Stimulated activated CD8-positive, alpha-beta memory T cell treated with anti-CD3 and anti-CD28 coated beads, Interleukin-4, amount 100 ng/mL, for 1 hour (primary cell): ENCODE measurements at places on chromosomes 1 and 21.

- DNase-seq = no peak
Observed at GRCh38 chr1:116765962-116766361, 11.7 kb downstream of the CD2 start.

DNA sequence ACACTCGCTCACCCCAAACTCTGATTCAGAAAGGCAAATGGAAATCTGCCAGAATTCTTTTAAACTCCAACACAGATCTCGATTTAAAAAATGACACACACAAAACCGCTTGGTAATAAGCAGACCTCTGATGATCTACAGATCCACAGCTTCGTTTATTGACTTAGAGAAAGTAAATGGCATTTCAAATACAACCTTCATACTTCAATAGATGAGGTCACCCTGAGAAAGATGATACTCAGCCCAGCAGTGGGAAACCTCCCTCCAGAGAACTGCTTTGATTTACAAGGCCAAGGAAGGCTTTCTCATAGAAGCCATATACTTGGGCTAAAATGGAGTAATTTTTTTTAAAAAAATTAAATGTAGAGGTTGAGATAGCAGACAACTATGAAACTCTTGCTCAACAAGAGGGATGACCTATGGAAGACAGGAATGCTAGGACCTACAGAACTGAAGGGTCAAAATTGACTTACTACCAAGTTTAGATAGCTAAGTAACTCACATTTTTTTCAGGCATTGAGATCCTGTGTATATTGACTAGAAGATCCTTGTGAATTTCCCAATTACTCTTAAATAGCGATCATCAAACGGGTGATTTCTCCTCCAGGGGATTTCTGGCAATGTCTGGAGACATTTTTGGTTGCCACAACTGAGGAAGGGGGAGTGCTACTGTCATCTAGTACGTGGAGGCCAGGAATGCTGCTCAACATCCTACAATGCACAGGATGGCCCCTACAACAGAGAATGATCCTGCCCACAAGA, 143.9 kb downstream of the CLIC6 start:
- DNase-seq = no peak

DNA sequence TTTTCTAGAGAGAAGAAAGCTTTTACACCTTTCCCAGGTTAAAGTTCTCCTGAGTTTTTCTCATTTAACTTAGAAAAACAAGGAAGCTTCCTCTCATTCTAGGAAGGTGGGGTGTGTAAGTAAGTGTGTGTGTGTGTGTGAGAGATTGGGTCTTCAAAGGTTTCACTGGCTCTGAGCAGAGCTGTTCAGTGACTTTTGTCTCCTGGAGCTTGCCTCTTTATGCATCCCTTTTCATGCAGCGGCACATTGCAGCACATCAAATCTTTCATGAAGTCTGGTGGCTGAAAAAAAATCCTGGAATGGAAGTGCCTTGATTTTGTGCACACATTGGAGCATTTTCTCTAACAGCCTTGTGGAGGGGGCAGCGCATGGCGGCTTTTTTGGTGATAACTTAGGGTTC, 3.4 kb downstream of the GPA33 start:
- no peak for DNase-seq

DNA sequence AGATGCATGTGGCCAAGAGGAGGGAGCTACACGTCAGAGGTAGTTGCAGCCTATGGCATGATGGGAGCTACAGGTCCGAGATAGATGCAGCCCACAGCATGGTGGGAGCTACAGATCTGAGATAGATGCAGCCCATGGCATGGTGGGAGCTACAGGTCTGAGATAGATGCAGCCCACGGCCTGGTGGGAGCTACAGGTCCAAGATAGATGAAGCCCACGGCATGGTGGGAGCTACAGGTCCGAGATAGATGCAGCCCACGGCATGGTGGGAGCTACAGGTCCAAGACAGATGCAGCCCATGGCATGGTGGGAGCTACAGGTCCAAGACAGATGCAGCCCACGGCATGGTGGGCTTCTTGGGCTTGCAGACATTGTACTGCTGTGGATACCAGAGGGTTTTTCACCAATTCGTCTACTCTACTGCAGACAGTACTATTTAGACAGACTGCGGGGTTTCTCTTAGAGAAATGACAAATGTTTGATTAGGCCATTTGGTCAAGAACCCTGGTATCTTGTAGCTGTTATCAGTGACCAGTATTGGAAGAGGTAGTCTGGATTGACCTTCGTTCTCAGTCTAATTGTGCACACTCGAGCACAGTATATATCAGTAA, 127.4 kb downstream of the DHRS3 start:
- DNase-seq = no peak

- DNase-seq = no peak
Observed at GRCh38 chr1:229947968-229948367, 119.1 kb upstream of the GALNT2 start.

GRCh38 chr1:150162582-150162861, 12.8 kb downstream of the PLEKHO1 start:
- no peak for DNase-seq

DNA sequence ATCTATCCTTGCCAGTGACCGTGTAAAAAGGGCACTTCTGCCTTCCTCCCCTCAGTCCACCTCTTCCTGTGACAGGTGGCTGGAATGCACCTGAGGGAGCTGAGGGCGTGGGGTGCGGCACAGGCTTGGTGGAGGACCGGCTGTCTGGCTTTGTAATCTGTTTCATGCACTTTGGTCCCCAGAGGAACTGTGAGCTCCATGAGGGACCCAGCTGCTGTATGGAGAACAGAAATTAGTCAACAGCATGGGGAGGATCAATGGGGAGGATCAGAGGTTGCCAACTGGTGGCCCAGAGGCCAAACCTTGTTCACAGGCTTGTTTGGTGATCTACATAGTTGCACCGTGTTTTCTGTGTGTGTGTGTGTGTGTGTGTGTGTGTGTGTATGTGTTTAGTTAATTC, 19.0 kb upstream of the LUZP1 start:
- no peak for DNase-seq

DNA sequence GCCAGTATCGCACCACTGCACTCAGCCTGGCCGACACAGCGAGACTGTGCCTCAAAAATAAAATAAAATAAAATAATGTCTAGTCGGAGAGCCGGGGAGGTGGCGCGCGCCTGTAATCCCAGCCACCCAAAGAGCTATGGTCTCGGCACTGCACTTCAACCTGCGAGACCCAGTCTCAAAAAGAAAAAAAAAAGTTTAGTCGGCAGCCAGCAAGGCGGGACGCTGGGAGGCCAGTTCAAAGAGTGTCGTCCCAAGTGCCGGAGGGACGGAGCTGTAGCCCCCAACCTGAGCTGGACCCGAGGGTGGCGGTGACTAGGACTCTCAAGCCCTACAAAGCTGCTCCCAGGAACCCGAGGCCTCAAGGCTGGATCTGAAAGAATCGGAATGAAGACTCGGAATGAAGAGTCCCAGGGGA, 632 bp upstream of the FALEC start:
- no peak for DNase-seq

- no peak for DNase-seq
Observed at GRCh38 chr1:8495928-8496401, 178.1 kb downstream of the SLC45A1 start.

DNA sequence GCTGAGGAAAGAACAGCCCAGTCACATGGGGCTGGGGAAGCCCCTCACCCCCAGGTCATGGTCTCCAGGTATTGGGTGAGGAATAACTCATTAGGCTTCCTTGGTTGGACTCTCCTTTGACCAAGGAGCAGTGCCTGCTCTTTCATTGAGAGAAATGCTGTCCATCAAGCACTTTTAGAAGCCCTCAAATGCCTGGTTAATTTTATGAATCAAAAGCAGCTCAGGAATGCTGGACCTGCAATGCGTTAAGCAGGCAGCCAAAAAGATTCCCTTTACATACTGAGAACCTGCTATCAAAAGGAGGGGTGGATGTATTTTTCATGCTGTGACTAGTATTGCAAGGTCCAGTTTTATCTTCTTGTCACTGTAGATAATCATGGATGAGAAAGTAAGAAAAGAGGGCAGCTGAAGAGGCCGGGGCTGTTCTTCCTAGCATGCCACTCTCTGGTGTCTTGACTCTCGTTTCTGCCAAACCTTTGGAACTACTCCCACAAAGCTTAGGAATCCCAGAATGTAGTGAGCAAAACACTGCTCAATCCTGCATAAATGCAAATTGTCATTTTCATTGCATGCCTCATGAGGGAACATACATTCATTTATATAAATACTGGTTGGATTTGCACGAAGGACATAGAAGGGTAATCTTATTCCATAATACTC, 2.1 kb upstream of the CD58 start:
- no peak for DNase-seq

GRCh38 chr21:43766734-43767497, 9.2 kb downstream of the CSTB start:
- no peak for DNase-seq

GRCh38 chr1:241608379-241609033, 31.7 kb downstream of the CHML start:
- DNase-seq = no peak

DNA sequence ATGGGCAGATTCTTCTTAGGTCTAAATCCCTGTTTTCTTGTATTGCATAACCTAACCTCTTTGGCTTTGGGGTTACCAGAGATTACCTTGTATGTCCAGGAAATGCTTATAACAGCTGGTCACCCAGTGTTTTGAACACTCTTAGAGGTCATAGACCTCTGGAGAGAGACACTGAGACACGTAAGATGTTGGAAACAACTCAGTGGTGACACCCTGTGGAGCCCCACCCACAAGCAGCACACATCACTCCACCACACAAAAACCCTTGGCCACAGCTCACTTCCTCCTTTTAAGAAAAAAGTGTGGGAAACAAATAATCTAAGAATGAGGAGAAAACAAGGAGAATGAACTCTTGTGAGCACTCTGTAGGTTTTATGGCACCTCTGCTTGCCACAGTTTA, 26.3 kb upstream of the CYP4B1 start:
- no peak for DNase-seq

DNA sequence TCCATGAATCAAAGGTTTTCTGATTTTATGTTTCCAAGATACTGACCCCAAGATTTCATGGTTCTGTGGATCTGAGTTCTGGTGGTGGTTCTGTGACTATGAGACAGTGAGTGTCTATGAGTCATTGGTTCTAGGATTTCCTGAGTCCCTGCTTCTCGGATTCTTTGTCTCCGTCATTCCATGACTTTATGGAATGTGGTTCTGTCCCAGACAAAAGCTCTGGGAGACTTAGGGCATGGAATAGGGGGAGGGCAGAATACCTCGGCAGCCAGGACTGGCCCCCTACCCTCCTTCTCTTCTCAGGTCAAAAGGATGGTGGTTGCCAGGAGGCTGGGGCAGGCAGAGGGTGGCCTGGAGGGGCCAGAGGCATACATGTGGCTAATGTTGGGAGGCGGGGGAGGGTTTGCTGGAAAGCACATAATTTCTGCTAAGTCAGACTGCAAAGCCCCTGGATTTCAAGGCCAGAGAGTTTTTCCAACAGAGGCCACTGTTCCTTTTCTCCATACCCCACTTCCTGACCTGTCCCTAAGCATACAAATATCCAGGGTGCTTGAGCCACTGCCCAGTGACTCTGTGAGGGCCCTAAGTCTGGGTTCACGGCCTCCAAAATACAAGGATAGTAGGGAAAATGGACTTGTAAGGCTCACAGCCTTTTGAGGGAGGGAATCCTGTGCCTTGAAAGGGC, 17.2 kb downstream of the CDCP2 start:
- no peak for DNase-seq

DNA sequence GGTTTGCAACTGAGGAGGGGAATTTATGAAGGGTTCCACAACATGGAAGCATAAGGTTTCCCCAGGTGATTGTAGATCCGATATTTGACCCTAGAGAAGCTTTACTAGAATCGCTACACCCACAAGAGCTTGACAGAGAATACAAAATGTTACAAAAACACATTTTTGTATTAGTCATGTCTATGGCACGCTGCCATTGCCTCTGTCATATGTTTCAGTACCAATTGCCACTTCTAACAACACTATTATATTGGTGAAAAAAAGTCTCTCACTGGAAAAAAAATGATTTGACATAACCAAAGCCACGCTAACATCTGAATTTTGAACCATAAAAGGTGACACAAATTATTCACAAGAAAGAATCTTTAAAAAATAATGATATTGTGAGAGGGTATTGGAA, 214.5 kb downstream of the KCNT2 start:
- no peak for DNase-seq

GRCh38 chr1:22969304-22969709, 3.4 kb downstream of the LACTBL1 start:
- DNase-seq = no peak

DNA sequence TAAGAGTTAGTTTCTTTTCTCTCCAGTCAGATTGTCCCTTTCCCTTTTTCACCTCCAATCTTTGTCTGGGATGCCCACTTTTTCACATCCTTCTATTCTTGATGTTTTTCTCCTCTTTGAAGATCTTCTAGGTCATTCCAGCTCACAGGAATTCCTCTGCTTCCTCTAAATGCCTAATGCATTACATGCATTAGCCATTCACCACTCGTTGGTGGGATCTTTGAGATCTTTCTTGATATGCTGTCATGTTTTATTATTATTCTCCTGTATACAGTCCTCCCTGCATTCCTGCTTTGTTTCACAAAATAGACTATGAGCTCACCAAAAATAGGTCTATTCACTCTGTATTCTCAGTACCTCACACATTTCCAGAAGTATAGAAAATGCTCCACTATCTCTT, 129.0 kb downstream of the LYPLAL1 start:
- DNase-seq = no peak

GRCh38 chr1:18496056-18496455, 15.3 kb downstream of the KLHDC7A start:
- DNase-seq = no peak

DNA sequence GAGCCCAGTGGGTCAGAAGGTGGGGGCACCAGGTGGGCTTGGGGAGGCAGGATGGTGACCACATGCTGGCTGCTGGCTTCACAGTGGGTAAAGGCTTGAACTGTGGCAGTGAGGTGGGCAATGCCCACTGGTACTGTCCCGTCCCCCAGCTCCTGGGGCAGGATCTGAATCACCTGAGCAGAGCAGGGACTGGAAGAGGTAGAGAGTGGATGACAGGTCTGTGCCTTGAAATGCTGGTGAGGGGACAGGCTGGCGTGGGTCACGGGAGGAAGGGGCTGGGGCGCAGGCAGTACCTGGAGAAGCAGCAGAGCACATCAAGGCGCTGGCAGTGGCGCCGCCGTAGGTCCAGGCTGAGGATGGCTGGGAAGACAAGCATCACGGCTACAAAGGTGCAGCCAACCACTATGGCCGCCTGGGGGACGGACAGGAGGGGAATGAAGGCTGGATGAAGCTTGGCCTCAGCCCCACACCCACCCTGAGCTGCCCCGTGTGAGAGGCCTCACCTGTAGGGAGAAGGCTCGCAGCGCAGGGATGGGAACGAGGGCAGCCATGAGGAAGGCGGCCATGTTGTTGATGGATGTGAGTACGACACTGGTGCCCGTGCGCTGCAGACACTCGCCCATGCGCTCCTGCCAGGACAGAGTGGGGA, 14.9 kb downstream of the PTCH2 start:
- no peak for DNase-seq

- no peak for DNase-seq
Observed at GRCh38 chr1:219209578-219209977, 35.9 kb downstream of the LYPLAL1 start.

- no peak for DNase-seq
Observed at GRCh38 chr21:32612999-32613337, 791 bp upstream of the CFAP298 start.

- no peak for DNase-seq
Observed at GRCh38 chr1:168085401-168085872, 51.3 kb downstream of the GPR161 start.

- DNase-seq = no peak
Observed at GRCh38 chr1:92587445-92587844, 100.7 kb upstream of the GFI1 start.
